ENCODE measurements at places on chromosomes 4 and X.

GRCh38 chrX:20968996-20969395 is 405.2 kb upstream of the CNKSR2 start:
- no peak for DNase-seq

DNA sequence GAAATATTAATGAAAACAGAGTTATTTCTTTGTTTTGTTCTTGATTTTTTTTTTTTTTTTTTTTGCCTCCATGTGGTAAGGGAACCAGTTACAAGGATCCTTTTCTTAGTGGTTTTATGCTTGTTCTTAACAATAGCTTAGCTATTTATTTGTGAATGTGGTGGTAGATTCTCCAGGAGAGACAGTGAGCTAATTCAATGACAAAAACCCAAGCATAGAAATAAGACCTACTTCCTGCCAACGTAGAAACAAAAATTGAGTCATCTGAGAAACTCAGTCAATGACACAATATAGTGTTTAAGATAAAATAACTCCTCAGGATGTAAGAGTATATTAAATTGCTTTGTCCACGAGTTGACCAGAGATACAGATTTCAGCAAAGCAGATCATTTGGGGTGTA is 863.8 kb upstream of the PABPC4L start:
- no peak for DNase-seq

DNA sequence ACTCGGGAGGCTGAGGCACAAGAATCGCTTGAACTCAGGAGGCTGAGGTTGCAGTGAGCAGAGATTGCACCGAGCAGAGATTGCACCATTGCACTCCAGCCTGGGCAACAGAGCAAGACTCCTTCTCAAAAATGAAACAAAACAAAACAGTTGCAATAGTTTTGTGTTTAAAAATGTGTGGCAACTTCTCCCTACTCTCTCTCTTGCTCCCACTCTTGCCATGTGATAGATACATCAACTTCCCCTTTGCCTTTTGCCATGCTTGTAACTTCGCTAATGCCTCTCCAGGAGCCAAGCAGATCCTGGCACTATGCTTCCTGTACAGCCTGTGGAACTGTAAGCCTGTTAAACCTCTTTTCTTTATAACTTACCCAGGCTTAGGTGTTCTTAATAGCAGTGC is 52.5 kb upstream of the INTU start:
- no peak for DNase-seq

DNA sequence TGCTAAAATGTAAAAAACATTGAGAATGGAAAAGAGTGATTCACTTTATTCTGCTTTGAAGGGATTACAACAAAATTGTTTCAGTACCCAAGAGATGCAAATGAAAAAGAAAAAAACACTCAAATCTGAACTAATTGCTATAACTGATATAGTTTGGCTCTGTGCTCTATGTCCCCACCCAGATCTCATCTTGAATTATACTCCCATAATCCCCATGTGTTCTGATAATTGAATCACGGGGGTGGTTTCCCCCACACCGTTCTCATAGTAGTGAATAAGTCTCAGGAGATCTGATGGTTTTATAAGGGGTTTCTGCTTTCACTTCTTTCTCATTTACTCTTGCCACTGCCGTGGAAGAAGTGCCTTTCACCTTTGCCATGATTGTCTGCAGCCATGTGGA is 213.6 kb upstream of the GALNTL6 start:
- no peak for DNase-seq

DNA sequence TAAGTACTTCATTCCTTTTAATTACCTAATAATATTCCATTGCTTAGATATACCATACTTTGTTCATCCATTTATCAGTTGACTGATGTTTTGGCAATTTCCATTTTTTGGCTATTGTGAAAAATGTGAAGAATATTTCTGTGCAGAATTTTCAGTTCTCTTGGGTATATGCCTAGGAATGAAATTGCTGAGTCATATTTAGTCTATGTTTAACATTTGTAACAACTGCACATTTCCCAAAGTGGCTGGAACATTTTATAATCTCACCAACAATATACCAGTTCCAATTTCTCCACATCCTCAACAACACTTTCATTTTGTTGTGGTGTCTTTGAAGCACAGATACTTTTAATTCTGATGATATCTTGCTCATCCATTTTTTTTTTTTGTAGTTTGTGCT is 215.5 kb downstream of the PDGFC start:
- DNase-seq: no peak

- DNase-seq: no peak
Measured at GRCh38 chr4:44221407-44221806, 227.2 kb downstream of the KCTD8 start.

DNA sequence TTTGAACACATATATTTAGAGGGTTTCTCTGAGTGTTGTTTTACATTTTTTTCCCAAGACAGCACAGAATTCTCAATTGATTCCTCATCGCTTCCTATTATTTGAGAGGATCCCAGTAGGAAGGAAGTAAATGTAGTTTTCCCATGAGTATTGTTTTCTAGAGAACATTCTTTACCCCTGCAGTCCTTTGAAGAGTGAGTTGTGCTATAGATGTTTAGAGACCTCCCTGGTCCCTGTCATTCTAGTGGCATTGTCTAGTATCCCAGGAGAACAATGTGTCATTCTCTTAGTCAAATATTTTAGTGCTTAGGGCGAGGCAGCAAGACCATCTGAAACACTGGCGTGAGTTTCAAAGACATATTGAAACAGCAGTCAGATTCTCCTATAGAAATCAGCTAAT is 32.5 kb downstream of the SORBS2 start:
- no peak for DNase-seq

GRCh38 chr4:25950461-25951389 is 36.7 kb downstream of the SMIM20 start:
- no peak for DNase-seq

DNA sequence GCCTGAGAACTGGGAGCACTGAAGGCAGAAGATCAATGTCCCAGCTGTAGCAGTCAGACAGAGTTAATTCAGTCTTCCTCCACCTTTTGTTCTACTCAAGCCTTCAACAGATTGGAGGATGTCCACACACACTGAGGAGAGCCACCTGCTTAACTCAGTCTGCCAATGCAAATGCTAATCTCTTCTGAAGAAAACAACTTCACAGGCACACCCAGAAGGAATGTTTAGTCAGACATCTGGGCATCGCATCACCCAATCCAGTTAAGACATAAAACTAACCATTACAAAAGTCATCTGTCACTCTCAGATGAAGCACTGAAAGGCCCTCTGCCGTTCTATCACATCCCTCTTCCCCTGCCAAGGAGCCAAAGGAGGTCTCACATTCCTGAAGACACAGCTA is 173.7 kb downstream of the CENPC start:
- DNase-seq: no peak

DNA sequence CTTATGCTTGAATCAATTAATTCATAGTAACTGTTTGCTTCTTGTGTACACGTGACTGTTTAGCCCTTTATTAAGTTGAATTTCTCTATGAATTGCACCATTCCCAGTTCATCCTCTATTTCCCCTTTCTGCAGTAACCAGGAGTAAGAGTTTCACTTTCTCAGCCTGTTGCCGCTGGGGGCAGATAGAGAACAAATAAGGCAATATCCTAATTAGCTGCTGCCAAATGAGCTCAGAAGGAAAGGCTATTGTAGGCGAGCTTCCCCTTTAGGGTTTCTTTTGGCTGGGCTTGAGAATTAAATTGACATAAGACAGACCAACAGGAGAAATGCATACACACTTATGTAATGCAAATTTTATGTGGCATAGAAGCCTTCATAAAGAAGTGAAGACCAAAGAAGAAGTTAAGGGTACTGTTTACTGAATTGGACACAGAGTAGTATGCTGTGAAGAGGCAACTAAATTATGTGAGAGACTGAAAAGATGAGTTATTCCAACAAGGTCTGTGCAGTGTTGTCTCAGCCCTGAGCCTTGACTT is 1594.7 kb downstream of the TECRL start:
- no peak for DNase-seq

- DNase-seq: no peak
Measured at GRCh38 chr4:86221002-86221401, 138.9 kb downstream of the MAPK10 start.

DNA sequence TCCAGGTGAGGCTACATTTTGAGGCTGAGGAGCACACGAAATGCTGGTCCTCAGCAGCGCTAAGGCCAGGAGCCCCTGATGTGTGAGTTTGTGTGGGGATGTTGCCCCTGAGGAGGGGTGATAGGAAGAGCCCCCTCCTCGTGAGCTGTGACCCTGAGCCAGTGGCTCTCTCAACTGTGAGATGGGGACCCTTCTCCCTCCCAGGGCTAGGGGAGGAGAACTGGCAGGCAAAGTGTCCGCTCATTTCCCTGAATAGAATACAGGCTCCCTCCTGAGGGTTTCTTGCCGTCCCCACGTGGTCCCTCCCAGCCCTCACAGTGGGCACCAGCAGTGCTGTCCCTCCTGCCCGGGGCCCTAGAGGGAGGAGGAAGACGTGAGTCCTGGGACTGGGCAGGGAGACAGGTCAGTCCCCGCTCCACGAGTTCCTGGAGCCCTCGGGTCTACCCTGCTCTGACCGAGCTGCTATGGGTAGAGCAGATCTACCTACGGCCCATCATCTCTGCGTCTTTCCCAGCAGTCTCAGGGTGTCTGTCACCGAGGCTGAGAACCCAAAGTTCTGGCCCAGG is 21.0 kb upstream of the TBC1D14 start:
- DNase-seq: no peak

- no peak for DNase-seq
Measured at GRCh38 chr4:38519666-38520065, 144.3 kb upstream of the KLF3 start.

- no peak for DNase-seq
Measured at GRCh38 chr4:160159457-160159856, 1056.6 kb downstream of the RAPGEF2 start.

DNA sequence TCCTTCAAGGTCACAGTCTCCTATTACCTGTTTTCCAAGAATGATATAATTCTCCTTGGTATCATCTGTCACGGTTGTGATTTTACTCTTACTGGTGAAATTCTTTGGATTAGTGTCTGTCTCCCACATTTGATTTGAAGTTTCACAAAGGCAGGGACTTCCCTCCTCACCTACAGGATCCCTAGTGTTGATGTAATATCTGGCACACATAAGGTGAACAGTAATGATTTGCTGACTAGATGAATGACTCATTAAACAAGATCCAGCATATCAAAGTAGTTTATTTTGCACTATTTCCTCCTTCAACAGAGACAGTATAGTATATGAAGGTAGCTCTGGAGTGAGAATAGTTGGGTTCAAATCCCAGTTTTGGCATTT is 135.3 kb upstream of the IL1RAPL2 start:
- DNase-seq: no peak

DNA sequence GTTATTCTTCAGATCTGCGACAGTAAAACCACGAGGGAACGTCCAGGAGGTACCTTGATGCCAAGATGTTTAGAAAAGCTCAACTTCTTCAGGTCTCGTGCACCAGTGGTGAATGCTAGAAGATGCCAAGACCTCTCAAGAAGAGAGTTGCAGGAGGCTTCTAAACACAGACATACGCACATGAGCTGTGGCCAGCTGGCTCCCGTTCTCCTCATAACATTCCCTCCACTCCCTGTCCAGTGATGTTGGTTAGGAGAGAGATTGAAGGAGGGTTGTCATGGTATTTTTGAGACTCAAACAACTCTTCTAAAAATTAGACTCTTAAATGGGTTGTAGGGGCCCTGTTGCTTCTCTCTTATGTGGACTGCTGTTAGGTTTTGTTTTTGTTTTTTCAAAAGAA is 184.3 kb downstream of the QDPR start:
- DNase-seq: no peak

- no peak for DNase-seq
Measured at GRCh38 chr4:65600656-65601055, 69.6 kb downstream of the EPHA5 start.

DNA sequence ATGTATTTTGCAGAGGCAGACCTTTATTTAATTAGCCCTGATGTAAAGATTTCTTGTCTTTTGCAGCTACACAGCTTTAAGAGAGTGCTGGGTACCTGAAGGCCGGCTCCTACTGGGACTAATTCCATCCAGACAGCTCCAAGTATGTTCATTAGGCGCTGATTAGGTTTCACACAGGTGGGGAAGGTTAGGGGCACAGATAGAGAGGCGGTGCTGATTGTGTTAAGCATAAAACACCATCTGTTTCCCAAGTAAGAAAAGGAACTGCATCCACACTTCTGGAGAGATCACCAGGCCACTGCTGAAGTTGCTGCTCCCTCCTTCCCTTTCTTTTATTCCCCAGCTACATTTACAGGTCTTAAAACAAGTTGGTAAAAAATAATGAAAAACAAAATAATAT is 349.5 kb downstream of the ZIC3 start:
- no peak for DNase-seq

- DNase-seq: no peak
Measured at GRCh38 chr4:108060164-108060563, 70.5 kb downstream of the HADH start.

DNA sequence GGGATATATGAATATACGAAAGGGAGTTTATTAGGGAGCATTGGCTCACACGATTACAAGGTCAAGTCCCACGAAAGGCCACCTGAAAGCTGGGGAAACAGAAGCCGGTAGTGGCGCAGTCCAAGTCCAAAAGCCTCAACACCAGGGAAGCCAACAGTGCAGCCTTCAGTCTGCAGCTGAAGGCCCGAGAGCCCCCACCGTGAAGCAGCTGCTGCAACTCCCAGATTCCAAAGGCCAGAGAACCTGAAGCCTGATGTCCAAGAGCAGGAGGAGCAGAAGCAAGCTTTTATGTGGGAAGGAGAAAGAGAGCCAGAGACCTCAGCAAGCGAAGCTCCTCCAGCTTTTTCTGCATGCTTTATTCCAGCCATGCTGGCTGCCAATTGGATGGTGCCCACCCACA is 275.8 kb downstream of the PTTG2 start:
- no peak for DNase-seq

DNA sequence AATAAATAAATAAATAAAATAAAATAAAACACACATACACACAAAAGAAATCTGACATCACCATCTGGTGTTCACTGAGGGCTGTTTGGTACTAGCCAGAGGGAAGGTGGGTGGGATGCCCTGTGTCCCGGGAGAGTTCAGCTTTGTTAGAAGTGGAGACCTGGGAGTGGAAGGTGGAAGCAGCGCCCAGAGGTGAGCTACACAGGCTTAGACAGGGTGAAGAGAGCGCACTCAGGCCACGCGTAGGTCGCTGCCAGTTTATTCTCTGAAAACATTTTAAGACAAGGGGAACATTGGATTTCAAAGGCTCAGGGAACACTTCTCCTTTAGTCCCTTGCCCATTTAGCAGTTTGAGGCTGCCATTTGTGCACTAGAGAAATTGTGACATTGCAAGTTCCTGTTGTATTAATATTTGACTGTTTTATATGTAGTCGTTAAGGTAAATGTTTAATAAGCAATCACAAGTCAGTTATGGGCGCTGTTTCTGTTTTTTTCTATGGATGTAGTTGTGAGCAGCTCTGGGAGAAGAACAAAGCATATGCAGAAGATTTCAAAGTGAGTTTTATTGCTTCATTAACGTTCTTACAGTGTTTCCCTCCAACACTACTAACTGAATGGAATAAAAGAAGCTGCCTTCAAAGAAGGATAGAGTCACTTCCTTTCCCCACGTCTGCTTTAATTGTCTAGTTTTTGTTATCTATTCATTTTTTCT is 405.5 kb upstream of the NR3C2 start:
- no peak for DNase-seq

DNA sequence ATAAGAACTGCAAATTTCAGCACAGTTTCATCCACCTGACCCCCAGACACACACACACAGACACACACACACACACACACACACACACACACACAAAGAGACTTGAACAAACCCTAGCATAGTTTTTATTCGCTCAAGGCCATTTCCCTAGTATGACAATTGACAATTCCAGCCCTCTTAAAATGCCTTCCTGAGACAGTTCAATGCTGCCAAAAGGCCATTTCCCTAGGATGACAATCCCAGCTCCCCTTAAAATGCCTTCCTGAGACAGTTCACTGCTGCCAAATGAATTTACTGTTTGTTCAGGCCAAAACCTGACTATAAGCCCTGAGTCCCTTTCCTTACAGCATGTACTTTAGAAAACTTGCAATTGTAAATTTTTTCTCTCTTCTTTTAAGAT is 259.5 kb upstream of the SLC7A11 start:
- no peak for DNase-seq
